ENCODE measurements at places on chromosomes 7 and 10. TPM values are rescaled to one million over a fixed set of nuclear protein-coding genes. Genes with fewer than 3 reads are reported as not detected.

- no peak for ATAC-seq
These were observed 2.6 kb downstream of the PLEKHS1 start for GRCh38 chr10:113754125-113754524.

- ATAC-seq = no peak
These were observed 169.2 kb downstream of the ZNF438 start for GRCh38 chr10:30862486-30862885.

GRCh38 chr7:130554481-130554880 is 62.6 kb downstream of the MEST start:
- no peak for ATAC-seq

DNA sequence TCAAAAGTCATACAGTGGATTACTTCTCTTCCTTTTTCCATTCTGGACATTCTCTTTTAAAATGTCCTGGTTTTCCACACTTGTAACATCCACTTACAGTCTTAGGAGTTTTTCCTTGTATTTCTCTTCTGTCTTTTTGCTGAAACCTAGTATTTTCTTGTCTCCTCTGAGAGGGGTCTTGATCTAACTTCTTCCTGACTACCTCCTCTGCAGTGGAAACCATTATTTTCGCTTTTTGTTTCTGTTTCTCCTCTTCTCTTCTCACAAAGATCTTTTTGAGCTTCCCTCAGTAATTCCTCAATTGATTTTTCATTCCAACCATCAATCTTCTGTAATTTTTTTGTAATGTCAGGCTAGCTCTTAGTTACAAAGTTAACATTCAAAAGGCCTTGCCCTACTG is 23.7 kb upstream of the ELOVL3 start:
- no peak for ATAC-seq

DNA sequence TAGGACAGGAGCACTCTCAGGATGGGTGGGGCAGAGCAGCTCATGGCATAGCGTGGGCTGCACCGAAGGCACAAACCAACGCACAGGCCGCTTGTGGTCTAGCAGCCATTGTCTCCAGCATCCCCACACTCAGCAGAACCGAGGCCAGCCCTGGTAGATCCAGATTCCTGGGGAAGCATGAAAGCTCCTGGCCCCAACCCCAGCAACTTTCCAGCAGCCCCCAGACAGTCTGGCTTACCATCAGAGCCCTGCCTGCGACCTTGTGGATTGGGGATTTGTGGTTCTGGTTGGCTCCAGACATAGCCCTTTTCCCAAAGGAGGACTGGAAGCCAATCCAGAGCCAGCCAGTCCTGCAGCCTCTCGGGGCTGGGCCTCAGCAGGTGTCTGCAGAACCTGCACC is 33.8 kb upstream of the MGMT start:
- ATAC-seq = peak; percentile 7

DNA sequence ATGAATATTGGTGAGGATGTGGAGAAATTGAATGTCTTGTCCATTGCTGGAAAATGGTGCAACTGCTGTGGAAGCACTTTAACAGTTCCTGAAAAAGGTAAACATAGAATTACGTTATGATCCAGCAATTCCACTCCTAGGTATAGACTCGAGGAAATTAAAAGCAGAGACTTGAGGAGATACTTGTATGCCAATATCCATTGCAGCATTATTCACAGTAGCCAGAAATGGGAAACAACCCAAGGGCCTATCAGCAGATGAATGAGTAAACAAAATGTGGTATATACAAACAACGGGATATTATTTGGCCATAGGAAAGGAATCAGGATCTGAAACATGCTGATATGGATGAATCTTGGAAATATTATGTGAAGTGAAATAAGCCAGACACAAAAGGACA is 32.5 kb upstream of the MTURN start:
- ATAC-seq = no peak

- ATAC-seq = peak; percentile 33
These were observed 231.0 kb upstream of the LYZL1 start for GRCh38 chr10:29057822-29058331.

- no peak for ATAC-seq
These were observed 120.4 kb downstream of the MALRD1 start for GRCh38 chr10:19169041-19169440.

The FOXP2 gene
- 4.2 TPM for total RNA-seq

The OPN1SW gene
- 0.43 TPM for total RNA-seq

The WIPF3 gene
- total RNA-seq = 4.2 TPM

The CYP26C1 gene
- total RNA-seq = 0.81 TPM

The TAS2R40 gene
- total RNA-seq = 0.59 TPM

The NACAD gene
- 13.5 TPM for total RNA-seq

The PAX2 gene
- 1.7 TPM for total RNA-seq

The COL26A1 gene
- total RNA-seq = 53.6 TPM
